Uterine smooth muscle cell (primary cell): ENCODE measurements at places on chromosomes 1 and 21. TPM values are rescaled to one million over a fixed set of nuclear protein-coding genes. Genes with fewer than 3 reads are reported as not detected.

Gene KCNQ4
- under 0.01 TPM in 1 of 2 replicates, not detected in the other for total RNA-seq

Gene ZMYND12
- 0.66 and 1.00 TPM in 2 replicates for total RNA-seq

Gene MYBPH
- total RNA-seq = 0.11 and 0.75 TPM in 2 replicates

Gene PCBP3
- total RNA-seq = 2.8 and 4.2 TPM in 2 replicates

Gene PGLYRP3
- total RNA-seq = not detected in 2 replicates

Gene ADAM30
- not detected in 2 replicates for total RNA-seq

Gene TTLL7
- 20.7 and 20.9 TPM in 2 replicates for total RNA-seq

Gene CYP4Z1
- not detected in 2 replicates for total RNA-seq

Gene CLDN14
- total RNA-seq = 0.11 and 0.37 TPM in 2 replicates

Gene RGSL1
- total RNA-seq = not detected in 2 replicates

Gene LCE1E
- not detected in 2 replicates for total RNA-seq

Gene HAO2
- total RNA-seq = not detected in 2 replicates

Gene BTBD8
- total RNA-seq = 4.1 and 5.5 TPM in 2 replicates

Gene FCGR1A
- total RNA-seq = not detected in 2 replicates

Gene PDE4B
- 19.4 and 19.7 TPM in 2 replicates for total RNA-seq

Gene OR6N1
- total RNA-seq = not detected in 2 replicates

Gene FAM72A
- total RNA-seq = 3.0 and 5.5 TPM in 2 replicates

Gene RNU1-3
- under 0.01 and 2,224 TPM in 2 replicates for total RNA-seq

Gene KCNK1
- 28.7 and 32.8 TPM in 2 replicates for total RNA-seq

Gene LAX1
- total RNA-seq = under 0.01 TPM in 1 of 2 replicates, not detected in the other

Gene FCRL2
- total RNA-seq = not detected in 2 replicates

Gene NFASC
- total RNA-seq = 32.6 and 53.6 TPM in 2 replicates

Gene LDLRAD1
- under 0.01 TPM in 1 of 2 replicates, not detected in the other for total RNA-seq

Gene KRTAP8-1
- not detected in 2 replicates for total RNA-seq

Gene TTC34
- 0.11 and 0.12 TPM in 2 replicates for total RNA-seq

Gene ELAPOR1
- total RNA-seq = 0.44 and 0.50 TPM in 2 replicates

Gene CD48
- under 0.01 TPM in 1 of 2 replicates, not detected in the other for total RNA-seq
